ENCODE measurements at places on chromosomes 2 and 18.

GRCh38 chr2:59339121-59339836 lies 1098.2 kb upstream of the FANCL start:
- DNase-seq: no peak

GRCh38 chr18:39596891-39597290 lies 2031.3 kb upstream of the CELF4 start:
- no peak for DNase-seq

GRCh38 chr18:32443033-32443705 lies 27.5 kb downstream of the GAREM1 start:
- DNase-seq: no peak

DNA sequence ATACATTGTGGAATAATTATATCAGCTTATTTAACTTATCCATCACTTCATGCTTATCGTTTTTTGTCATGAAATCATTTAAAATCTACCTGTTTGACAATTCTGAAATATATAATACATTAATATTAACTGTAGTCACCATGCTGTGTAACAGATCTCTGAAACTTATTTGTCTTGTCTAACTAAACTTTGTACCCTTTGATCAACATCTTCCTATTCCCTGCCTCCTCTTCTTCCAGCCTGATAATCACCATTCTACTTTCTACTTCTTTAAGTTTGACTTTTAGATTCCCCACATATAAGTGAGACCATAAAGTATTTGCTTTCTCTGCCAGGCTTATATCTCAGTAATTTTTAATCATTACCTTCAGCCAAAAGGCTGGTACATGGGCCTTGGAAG lies 134.2 kb upstream of the LINC00305 start:
- no peak for DNase-seq

DNA sequence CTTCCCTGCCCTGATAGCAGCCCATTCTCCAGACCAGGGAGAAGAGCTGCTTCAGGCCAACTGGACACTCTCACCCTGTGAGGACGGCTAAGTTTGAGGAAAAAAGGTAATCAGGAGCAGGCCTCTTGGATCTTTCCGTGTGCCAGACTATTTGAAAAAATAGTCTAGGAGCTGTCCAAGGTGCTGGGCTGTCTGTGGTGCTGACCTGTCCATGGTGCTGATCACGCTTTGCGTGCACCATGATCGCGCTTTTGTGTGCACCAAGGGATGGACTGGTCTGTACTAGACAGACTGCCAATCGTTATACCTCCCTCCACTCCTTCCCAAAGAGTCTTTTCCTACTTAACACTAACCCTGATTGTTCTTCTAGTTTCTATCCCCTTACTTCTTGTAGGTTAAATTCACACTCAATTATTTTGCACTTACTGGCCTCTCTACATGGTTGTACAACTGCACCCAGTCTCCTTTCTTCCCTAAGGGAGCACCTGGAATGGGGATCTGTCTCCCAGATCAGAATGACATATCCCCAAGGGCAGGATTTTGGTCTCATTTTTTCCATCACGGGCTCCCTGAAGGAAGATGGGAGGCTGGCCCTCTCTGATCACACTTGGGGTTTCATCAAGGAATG lies 295.4 kb downstream of the CELF4 start:
- no peak for DNase-seq

GRCh38 chr2:241351640-241352031 lies 4.4 kb upstream of the FARP2 start:
- DNase-seq: no peak

- DNase-seq: no peak
Measured at GRCh38 chr2:182366628-182367027, 60.2 kb downstream of the PDE1A start.

DNA sequence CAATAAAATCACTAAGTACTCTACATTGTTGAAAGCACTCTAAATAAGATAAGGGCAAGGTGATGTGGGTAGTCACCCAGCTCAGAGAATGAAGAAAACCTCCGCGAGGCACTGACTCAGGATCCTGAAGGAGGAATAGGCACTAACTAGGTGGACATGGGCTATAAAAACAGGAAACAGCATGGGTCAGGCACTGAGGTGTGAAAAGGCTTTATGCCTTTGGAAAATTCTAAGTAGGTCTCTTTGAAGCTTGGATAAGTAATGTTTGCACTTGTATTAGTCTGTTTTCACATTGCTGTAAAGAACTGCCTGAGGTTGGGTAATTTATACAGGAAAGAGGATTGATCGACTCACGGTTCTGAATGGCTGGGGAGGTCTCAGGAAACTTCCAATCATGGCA lies 161.6 kb downstream of the EPHA4 start:
- DNase-seq: no peak

DNA sequence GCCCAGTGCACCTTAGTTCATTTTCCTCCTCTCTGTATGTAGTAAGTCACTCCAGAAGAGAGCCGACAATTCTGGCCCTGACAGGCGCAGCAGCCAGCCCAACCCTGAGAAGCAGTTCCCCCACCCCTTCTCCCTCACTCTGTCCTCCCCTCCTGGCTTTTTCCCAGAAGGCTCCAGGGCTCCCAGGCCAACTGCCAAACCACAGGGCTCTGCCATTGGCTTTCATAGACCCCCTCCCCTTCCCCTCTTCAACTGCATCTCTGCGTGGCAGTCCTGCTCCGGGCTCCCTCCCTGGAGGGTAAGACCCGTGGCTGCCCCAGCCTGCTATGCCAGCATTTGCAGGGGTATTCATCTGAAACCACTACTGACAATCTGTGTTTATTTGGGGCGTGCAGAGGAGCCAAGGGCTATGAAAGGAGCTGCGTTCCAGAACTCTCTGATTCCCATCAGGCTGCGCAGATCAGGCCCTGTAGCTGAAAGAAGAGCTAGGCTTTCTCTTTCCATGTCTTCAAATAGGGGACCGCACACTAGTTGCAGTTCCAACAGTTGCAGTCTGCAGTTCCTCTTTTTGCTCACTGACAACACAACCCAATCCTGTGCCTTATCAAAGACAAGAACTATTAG lies 388.6 kb upstream of the TNP1 start:
- no peak for DNase-seq

GRCh38 chr2:78925258-78925657 lies 100.2 kb upstream of the REG3G start:
- no peak for DNase-seq

DNA sequence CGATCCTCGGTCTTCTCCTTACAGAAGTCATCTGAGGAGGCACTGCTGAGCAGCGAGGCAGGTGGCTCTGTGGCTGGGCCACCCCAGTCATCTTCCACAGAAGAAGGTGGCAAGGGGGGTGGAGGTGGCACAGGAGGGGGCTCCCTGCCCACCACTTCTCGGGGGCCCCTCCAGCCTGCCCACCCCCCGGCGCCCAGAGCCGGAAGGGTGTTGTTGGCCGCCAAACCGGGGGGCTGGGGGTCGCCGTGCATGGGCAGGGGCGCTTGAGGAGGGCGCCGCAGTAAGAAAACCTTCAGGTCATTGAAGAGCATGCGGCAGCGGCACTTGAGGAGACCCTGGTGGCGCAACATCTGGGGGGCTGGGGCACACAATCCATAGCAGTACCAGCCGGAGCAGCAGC lies 2.5 kb downstream of the MARCHF4 start:
- no peak for DNase-seq

GRCh38 chr2:200786826-200787225 lies 24.9 kb upstream of the BZW1 start:
- no peak for DNase-seq

GRCh38 chr2:33907866-33908265 lies 308.8 kb upstream of the FAM98A start:
- DNase-seq: no peak

GRCh38 chr2:239960929-239961661 lies 64.0 kb downstream of the NDUFA10 start:
- no peak for DNase-seq

GRCh38 chr2:200243441-200243840 lies 63.1 kb upstream of the SPATS2L start:
- DNase-seq: no peak

GRCh38 chr2:85578243-85579180 lies 1.1 kb downstream of the VAMP8 start:
- no peak for DNase-seq

DNA sequence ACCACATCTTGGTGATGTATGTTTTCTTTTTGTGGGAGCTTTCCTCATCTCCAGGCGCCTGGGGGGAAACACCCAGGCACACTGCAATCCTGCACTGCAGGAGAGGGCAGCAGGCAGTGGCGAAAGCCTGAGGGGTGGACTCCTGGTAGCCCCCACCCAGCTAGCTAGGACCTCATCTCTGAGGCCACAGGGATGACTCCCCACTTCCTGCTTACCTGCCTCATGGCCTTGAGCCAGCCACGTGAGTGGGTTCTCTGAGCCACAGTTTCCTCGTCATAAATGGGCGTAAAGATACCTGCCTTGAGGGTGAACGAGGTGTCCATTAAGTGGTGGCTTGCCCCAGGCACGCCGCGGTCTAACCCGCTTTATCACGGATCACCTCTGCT lies 19.1 kb downstream of the TRAF3IP1 start:
- DNase-seq: no peak

GRCh38 chr18:52403291-52404021 lies 63.5 kb downstream of the DCC start:
- no peak for DNase-seq

- DNase-seq: no peak
Measured at GRCh38 chr2:223315813-223316212, 263.8 kb downstream of the KCNE4 start.

GRCh38 chr2:234496055-234496834 lies 636 bp downstream of the ARL4C start:
- DNase-seq: peak; percentile 68

DNA sequence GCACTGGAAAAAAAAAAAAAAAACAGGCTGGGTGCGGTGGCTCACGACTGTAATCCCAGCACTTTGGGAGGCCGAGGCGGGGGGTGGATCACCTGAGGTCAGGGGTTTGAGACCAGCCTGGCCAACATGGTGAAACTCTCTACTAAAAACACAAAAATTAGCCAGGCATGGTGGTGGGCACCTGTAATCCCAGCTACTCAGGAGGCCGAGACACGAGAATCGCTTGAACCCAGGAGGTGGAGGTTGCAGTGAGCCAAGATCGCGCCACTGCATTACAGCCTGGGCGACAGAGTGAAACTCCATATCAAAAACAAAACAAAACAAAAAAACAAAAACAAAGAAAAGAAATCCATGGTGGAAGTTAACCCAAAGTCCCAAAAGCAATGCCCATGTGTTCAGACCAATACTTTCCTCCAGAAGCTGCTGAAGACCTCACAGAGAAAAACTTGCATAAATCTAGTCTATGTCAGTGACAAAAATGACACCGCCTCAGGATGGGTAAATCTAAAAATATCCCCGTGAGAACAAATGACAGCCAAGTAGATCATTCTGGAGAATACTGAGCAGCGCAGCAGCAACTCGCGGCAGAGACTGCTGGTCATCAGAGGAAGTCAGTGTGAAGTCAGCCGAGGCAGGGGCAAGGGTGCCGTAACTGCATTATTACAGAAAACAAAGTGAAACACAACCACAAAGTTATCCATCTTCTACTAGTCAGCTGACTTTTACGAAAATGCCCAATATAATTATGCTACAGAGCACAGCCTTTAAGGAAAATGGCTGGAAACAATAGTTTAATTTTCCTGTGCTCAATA lies 41.0 kb downstream of the LPIN2 start:
- DNase-seq: peak; percentile 62

DNA sequence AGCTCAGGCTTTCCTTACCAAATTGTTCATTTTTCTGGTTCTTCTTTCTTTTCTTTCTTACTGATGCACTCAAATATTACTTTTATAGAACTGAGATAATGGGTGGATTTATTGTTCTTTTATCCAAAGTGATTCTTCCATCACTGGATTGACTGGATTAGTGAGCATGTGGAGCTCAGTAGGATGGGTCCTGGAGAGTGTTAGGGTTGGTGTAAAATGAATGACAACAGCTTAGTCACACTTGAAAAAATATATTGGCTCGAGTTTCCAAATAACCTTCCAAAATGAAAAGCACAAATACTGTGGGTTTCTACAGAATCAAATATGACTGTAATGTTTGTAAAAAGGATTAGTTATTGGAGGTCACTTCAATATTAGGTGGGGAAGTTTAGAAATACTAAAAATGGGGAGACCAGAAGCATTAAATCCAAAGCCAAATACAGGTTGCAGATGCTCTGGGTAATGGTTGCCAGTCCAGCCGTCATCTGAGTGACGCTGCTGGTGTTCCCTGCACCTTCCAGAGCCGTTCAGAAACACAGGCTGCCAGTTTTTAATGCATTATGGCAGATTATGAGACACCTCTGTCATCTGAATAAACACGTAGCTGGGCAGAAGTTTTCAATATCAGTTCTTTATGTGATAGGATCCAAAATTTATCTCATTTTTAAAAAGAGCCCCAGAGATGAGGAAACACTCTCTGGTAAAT lies 294.8 kb upstream of the NRP2 start:
- no peak for DNase-seq

DNA sequence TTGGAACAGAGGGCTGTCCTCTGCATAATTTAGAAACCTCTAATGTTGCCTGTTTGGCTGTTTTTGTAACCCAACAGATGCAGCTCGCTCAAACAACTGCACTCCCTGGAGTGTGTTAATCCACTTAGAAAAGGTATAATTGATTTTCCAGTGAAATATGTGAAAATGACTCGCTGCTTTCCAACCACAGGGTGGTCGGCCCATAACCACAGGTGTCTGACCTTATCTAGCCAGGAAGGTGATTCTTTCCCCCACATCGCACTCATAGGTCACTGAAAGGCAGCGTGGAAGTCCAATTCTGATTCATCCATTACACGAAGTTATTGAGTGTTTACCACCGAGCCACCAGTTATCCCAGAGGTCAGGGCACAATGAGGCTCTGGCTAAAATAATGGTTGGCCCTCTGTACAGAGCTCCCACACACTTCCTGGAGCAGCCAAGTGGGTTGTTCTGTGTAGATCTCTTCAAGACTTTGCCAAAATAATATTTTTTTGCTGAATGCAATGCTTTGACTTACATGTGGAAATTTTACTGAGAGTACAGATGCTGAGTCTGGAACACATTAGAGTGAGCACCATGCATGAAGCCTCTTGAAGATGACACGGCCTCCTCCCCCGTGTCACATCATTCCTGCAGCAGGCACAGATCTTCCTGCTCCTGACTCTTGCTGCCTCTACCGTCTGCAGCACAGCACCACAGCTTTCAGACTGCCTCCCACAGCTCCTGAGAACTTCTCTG lies 396.2 kb downstream of the ZNF516 start:
- no peak for DNase-seq

DNA sequence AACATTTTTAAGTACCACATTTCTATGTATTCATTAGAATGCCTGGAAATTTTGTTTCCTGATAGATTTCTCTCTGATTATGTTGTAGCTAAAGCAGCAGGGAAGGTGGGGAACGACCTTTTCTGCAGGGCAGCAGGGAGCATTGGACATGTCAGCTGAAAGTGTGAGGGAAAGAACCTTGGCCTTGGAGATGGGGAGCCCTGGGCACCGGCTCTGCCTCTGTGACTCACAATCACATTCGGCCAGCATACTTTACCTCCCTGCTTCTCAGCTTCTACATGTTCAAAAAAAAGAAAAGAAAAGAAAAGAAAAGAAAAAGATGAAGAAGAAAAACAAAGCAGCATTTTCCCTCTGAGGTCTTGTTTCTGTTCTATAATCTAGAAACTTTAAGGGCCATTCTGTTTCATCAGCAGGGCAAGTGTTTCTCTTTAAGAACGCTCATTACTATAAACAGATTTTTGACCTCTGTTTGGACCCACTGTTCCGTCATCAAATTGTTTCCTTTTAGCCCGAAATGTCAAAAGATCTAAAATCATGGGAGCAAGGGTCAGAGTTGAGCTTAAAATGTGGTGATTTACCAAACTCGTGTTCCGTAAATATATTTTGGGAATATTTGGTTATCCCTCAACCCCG lies 27.9 kb downstream of the SETBP1 start:
- DNase-seq: no peak

All from activated CD4-positive, CD25-positive, alpha-beta regulatory T cell treated with anti-CD3 and anti-CD28 coated beads, Interleukin-2, amount 50 U/mL, for 72 hours (primary cell).